GM13977 (cell line): ENCODE measurements at places on chromosomes 4 and X.

DNA sequence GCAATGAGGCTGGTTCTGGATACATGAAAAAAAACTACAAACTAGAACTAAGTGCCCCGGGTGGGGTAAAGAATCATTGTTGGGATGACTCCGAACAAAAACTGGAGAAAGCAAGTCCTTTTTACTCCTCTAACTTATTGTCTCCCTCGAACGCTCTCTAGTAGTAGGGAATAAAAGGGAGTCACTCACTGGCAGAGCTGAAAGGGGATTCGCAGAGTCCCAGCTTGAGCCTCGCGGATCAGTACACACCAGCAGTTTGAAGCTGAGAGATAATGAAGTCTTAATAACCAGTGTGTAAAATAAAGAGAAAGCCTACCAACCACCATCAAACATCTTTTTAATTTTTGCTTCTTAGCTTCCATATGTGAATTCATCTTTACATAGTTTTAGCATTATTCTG lies 521.9 kb upstream of the ARX start:
- DNase-seq, result no peak

- no peak for DNase-seq
Observed at GRCh38 chr4:173076903-173077634, 91.5 kb upstream of the GALNT7 start.

DNA sequence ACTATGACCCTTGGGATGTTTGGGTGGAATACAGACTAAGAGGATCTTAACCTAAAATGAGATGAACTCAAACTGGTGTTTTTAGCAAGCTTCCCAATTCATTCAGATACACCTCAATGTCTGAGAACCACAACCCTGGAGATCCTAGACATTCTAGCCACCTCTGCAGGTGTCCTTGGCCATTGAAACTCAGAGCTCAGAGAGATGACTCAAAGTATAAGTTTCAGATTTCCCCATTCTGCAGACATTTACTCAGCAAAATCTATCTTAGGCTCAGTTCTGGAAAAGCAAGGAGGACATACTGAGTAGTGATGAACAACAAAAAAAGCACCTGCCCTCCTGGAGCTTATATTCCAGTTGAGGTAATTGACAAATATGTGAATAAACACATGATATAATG lies 47.8 kb downstream of the COMMD8 start:
- DNase-seq, result no peak

DNA sequence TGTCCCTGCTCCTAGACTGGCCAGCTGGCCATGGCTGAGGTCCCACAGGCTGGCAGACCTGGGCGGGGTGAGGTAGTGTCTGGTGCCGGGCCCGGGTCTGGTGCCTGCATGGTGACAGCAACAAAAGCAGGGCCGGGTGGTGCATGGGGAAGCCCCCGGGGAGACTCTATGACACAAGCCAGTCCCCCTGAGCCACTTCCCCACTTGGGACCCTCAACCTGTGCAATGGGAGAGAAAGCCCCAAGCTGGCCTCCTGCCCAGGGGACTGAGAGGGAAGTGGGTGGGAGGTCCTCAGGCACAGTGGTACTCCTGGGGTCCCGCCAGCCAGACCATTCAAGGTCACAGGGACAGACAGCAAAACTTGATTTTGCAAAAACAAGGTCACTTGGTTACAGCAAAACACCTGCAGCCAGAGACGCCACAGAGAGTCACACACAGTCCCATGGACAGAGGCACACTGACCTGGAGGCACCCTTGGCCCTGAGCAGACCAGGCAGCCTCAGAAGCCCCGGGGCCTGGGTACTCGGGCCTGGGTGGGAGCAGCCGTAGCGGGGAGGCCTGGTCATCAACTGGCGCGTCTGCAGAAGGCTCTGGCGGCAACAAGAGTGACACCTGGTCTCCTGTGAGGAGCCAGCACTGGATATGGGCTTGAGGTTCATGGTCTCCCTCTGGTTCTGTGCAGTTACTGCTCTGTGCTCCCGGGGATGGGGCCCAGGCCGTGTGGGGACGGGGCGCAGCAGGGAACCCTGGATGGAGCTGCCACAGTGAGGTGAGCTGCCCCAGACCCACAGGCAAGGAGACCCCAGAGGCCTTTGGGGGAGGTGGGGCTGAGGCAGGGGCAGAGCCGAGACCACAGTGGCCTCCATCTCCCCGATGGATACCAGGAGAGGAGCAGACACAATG lies 60.6 kb downstream of the HTRA3 start:
- no peak for DNase-seq

DNA sequence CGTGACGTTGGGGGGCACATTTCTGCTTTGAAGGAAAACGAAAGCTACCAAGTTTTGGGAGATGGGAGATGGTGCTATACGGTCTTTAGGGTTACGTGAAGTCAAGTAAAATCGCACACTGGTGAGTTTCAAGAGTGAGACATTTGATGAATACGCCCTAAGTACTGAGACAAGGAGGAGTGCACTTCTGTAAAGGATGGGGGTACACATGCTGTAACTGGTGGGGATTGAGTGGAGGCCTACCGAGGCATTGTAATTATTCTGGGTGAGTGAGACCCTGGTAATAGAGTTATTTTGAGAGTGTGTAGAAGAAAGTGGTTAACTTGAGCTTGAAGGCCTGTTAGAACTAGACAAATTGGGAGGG lies 536 bp downstream of the SH3BGRL start:
- DNase-seq, result no peak

GRCh38 chr4:174244441-174244840 lies 39.0 kb downstream of the FBXO8 start:
- DNase-seq, result no peak

GRCh38 chr4:533318-534100 lies 34.5 kb downstream of the PIGG start:
- DNase-seq, result no peak

- DNase-seq, result peak; percentile 40
Observed at GRCh38 chr4:39043861-39044363, 11.7 kb upstream of the TMEM156 start.

- DNase-seq, result no peak
Observed at GRCh38 chrX:42246814-42247213, 323.5 kb upstream of the CASK start.

DNA sequence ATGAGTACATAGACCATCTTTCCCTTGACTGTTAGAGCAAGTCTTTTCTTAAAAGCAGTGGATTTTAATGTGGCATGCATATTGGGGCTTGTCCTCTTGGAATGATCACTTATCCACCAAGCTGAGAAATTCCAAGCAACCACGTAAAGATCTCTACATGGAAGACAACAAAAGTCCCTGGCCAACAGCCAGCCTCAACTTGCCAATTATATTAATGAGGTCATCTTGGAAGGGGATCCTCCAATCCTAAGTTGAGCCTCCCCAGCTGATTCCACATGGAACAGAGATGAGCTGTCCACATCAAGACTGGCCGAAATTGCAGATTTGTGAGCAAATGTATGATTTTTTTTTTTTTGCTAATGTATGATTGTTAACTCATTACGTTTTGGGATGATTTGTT lies 20.6 kb upstream of the FTHL17 start:
- no peak for DNase-seq
